Tibial nerve (tissue), 4 donors: ENCODE measurements at places on chromosomes 7 and 10. TPM values are rescaled to one million over a fixed set of nuclear protein-coding genes. Genes with fewer than 3 reads are reported as not detected.

The AP5Z1 gene
- total RNA-seq, result 61.8 TPM

The GRM8 gene
- total RNA-seq, result 0.59 TPM

The SHLD2 gene
- total RNA-seq, result 30.6 TPM

The ZNRF2 gene
- 36.3 TPM for total RNA-seq

The MMP21 gene
- total RNA-seq, result not detected

The OR2A1 gene
- total RNA-seq, result 0.84 TPM

The STEAP1B gene
- 9.4 TPM for total RNA-seq
